ENCODE measurements at places on chromosomes 11 and 22.

DNA sequence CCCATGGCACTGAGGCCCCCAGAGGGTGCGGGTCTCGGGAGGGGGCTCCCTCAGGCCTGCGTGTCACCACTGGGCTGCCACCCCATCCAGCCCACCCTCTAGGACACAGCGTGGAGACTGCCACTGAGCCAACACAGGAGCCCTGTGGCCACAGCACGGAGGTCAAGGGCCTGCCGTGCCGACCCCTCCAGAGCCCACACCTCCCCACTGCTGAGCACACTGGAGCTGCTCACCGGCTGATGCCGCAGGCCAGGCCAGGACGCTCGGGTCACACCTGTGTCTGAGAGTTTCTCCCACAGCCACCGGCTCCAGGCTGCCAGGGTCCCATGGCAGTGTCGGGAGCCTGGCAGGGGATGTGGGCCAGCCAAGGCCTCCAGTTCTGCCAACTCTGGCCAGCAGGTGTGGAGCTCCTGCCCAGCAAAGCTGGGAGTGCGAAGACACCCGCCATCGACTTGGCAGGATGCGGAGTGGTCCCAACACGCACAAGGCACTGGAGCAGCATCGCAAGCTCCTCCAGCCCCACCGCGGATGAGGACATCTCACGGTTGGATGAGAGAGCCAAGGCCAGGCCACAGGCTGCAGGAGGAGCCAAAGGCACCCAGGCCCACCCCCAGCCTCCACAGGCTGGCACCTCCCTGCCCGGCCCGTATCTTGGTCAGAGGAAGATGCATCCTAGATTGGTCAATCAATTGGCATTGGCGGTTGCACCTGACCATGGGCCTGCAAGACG lies 187.1 kb downstream of the BRD1 start:
- DNase-seq, result no peak

- no peak for DNase-seq
These were observed 56.9 kb upstream of the CCDC89 start for GRCh38 chr11:85742873-85743275.

- DNase-seq, result no peak
These were observed at the start of gene PARVA for GRCh38 chr11:12377106-12377823. Gene PARVA, plus strand, starts transcription at chr11:12377571. Its CDS starts 77 bp downstream, at chr11:12377648.

- DNase-seq, result no peak
These were observed 2.8 kb downstream of the MYH9 start for GRCh38 chr22:36384766-36385481.

- peak; percentile 75 for DNase-seq
These were observed 1.3 kb downstream of the PLEKHA7 start for GRCh38 chr11:17012712-17013547.

DNA sequence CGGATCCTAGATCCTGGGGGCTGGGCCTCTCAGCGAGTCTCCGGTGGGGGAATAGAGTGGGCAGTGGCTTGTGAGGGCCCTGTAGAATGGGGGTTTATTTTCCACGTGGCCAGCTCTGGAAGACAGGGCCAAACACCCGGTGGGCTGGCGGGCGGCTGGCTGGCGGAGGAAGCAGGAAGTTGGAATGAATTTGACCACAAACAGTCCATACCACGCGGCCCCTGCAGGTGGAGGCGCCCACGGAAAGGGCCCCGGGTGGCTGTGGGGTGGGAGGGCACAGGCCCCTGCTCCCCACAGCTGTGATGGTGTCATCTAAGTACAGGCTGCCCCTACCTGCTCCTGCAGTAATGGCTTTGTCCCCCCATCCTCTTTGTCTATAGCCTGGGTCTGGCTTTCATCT lies 15.1 kb downstream of the MCAT start:
- no peak for DNase-seq

- DNase-seq, result no peak
These were observed 6.6 kb upstream of the CSNK2A3 start for GRCh38 chr11:11359611-11360010.

- DNase-seq, result no peak
These were observed 6.9 kb upstream of the CHORDC1 start for GRCh38 chr11:90229791-90230190.

- DNase-seq, result no peak
These were observed 47.3 kb downstream of the PPFIA1 start for GRCh38 chr11:70317581-70318305.

GRCh38 chr11:111019871-111020670 lies 225.5 kb upstream of the POU2AF2 start:
- DNase-seq, result no peak

- DNase-seq, result no peak
These were observed 8.4 kb downstream of the MRGPRF start for GRCh38 chr11:69004411-69005182.

DNA sequence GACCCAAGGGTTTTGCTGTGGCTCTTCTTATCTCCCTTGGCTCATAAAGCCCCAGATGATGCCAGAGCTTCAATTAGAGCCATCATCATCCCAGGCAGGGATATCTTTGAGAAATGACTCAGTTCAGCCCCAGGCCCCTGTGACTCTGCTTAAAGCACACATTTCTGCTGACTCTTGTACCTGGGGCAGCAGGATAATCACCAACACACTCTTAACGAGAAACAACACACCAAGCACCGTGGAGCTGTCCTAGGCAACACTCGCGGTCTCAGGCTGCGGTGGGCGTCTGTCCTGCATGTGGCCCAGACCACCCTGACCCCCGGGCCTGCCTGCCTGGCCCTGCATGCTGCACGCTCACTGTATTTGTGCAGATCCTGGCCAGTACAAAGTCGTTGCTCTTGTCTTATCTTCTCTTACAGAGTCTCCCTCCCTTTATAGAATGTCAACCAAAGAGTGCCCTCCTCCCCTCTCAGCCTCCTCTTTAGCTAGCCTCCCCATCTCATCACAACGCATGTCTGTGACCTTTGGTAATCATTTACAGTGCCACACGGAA lies 114.2 kb upstream of the PARVA start:
- no peak for DNase-seq

DNA sequence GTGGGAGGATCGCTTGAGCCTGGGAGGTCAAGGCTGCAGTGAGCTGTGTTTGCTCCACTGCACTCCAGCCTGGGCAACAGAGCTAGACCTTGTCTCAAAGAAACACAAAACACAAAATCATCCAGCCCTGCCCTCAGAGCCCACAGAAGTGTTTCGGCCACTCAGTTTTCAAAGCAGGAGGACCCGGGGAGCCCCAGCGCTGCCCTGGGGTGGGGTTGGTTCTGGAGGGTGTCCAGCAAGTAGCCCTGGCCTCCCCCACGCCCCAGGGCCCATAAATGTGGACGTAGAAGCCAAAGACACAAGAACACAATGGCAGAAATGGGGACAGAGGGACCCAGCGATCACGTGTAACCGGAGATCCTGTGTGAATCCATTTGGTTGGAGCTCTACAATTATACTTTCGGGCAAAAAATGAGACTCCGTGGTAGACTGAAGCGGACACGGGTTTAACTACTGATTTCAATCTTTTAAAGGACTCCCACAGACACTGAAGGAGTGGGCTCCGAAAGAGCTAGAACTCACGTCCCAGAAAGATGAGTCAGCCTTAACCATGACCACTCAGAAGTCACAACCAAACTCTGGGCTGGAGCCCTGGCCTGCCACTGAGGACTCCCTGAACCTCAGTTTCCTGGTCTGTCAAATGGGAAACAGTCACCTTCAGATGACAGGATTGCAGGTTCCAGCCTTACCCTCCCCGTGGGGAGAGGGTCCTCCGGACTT lies 9.0 kb upstream of the CYTH4 start:
- peak; percentile 43 for DNase-seq

DNA sequence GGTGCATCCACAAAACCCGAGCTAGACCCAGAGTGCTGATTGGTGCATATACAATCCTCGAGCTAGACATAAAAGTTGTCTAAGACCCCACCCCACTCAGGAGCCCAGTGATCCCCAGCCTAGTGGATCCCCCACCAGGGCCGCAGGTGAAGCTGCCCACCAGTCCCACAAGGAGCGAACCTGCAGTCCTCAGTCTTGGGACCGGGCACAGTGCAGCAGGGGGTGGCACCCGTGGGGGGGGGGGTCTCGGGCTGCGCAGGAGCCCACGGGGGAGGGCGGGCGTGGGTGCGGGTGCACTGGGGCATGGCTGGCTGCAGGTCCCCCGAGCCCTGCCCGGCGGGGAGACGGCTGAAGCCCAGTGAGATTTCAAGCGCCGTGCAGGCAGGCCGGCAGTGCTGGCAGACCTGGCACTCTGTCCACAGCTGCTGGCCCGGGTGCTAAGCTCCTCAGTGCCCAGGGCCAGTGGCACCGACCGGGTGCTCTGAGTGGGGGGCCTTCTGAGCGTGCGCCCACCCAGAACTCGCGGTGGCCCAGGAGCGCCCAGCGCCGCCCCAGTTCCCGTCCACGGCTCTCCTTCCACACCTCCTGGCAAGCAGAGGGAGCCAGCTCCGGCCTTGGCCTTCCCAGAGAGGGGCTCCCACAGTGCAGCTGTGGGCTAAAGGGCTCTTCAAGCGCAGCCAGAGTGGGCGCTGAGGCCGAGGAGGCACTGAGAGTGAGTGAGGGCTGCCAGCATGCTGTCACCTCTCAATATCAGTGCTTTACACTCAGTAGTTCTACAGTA lies 989.1 kb downstream of the FAM181B start:
- no peak for DNase-seq

- no peak for DNase-seq
These were observed 427.9 kb upstream of the DDI1 start for GRCh38 chr11:103608566-103608965.
